Mammary epithelial cell (primary cell): ENCODE measurements at places on chromosomes 3 and 15. TPM values are rescaled to one million over a fixed set of nuclear protein-coding genes. Genes with fewer than 3 reads are reported as not detected.
A peak's percentile ranks its signal among the peaks of the same experiment; 100 is the strongest.

DNA sequence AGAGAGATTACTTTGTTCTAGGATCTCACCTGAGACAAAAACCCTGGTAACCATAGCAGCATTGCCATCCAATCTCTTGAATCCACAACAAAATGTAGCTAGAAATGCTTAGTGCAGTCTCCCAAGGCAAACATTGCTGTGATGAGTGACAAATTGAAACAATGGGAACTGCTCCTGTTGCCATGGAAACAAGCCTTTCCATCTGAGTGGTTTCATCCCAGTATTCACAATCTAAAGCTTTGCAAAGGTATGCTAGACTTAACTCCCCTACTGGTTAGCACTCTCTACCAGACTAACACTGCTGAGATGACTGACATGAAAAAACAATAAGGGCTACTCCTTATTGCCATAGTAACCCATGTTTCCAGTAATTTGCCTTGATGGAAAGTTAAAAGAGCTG is 172.6 kb upstream of the CNTN3 start:
- no peak for DNase-seq

GRCh38 chr3:193688834-193689714 is 96.1 kb downstream of the OPA1 start:
- DNase-seq = no peak

The ZNF80 gene
- total RNA-seq = not detected in 2 replicates

- peak; percentile 74 for DNase-seq
These were observed 219.9 kb upstream of the IGF1R start for GRCh38 chr15:98428253-98428989.

DNA sequence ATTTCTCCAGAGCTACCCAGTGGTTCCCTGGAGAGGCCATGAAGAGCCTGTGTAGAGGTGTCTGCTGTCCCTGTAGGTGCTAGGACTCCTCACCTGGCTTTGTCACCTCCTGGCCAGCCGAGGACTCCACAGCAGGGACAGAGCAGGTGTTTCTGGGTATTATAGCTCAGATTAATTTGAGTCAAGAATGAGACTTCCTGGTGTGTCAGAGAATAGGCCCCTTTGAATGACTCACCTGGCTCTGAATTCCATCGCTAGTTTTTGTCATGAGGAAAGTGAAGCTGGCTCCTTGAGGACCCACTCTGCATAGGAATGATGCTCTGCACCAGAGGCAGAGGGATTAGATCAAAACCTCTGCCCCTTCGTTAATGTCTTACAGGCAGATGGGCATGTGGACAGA is 167.5 kb upstream of the TOPAZ1 start:
- DNase-seq = peak; percentile 4

The LSMEM2 gene
- not detected for total RNA-seq

- peak; percentile 91 for DNase-seq
These were observed 10.6 kb downstream of the MAPKAPK3 start for GRCh38 chr3:50627407-50628051.

DNA sequence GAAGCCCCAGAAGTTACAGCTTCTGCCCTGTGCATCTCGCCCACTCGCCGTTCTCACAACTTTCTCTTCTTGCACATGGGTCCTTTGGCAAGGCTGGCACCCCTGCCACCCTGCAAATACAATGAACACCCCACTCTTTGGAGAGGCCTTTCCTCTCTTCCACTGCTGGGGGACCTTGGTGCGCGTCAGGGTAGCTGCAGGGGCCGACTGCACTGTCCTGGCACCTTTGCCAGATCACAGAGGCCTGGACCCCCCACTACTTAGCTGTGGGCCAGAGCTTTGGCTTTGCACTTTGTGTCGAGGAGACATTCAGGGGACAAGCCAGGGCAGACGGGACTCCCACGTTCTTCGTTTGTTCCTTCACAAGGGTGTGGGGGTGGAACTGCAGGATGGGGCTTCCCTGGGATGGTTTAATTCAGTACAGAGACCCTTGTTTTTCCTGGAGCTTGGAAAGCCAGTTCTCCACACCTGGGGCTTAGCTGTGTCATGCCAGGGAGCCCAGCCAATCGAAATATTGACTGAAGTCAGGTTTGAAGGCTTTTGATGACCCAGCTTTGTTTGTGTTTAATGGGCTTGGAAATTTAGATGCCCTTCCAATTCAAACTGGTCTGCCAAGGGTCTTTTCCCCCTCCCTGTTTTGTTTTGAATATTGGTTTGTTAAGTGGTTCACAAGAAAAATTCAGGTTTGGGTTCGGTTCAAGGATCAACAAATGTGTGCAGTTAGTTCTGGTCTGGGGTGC is 256.1 kb upstream of the TLE3 start:
- DNase-seq = no peak

DNA sequence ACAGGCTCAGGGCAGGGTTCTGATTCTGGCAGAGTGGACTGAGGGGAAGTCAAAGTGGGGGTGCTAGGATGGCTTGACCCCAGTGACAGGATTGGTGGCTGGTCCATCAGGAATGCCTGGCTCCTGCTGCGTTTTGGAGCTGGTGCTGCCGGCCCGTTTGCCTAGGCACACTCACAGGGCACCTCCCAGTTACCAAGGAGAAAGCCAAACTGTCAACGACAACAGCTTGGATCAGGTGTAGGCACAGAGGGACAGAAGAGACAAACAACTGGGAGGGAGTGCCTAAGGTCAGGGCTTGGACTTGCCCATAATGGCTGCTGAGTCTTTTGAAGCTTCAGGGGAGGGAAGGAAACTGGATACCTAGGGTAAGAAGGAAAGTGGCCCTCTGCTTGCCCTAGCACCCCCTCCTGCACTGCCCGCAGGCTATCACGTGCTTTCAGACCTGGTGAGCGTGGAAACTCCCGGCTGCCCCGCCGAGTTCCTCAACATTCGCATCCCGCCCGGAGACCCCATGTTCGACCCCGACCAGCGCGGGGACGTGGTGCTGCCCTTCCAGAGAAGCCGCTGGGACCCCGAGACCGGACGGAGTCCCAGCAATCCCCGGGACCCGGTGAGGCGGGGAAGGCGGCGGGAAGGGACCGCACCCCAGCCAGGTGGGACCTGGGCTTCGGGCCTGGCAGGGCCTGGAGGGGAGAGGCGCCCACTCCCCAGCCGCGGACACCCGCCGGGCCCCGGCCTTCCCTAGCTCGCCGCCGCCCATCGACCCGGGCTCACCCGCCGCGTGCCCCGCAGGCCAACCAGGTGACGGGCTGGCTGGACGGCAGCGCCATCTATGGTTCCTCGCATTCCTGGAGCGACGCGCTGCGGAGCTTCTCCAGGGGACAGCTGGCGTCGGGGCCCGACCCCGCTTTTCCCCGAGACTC is 5.1 kb downstream of the DUOX1 start:
- DNase-seq = no peak

- no peak for DNase-seq
These were observed 331.4 kb upstream of the WNT5A start for GRCh38 chr3:55818485-55818884.
